Dorsolateral prefrontal cortex (tissue), 122 donors: ENCODE measurements at places on chromosomes 1 and 21. TPM values are rescaled to one million over a fixed set of nuclear protein-coding genes. Genes with fewer than 3 reads are reported as not detected.

DNA sequence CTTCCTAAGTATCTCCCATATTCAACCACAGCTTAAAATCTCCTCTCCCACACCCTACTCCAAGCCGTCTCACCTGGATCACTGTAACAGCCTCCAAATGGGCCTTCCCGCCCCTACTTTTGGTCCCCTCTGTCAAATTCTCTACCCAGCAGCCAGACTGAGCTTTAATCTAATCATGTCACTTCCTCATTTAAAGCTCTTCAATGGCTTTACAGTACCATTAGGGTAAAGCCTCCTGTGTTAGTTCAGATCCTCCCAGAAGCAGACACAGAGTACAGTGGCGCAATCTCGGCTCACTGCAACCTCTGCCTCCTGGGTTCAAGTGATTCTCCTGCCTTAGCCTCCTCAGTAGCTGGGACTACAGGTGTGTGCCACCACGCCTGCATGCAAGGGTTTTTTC is 46.8 kb upstream of the PSEN2 start:
- DNase-seq = no peak

- no peak for DNase-seq
Observed at GRCh38 chr1:166701603-166702100, 137.6 kb upstream of the POGK start.

DNA sequence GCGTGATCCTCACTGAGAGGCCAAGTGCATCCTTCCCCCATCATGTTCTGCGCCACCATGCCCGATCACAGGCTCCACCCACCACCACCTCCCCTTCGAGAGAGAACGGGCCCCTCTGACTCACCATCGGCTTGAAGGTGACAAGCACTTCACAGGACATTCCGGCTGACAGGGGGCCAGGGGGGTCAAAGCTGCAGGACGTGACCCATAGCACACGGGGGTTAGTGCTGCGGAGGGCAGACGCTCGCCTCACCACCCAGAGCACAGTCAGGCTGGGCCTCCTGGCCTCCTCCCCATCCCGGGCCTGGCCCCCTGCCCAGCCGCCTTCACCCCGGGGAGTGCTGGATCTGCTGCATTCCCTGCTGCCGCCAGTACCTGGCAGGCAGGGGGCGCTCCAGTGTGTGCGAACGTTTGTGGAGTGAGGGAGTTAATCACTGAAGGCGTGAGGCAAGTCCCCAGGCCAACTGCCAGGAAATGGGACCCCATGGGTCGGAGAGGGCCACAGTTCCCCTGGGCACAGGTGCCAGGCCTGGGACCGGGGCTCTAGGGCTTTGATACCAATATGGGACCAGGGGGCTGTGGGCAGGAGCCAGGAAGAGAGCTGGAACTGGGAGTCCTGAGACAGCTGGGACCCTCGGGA is 40.9 kb upstream of the TMEM52 start:
- DNase-seq = peak; percentile 52

DNA sequence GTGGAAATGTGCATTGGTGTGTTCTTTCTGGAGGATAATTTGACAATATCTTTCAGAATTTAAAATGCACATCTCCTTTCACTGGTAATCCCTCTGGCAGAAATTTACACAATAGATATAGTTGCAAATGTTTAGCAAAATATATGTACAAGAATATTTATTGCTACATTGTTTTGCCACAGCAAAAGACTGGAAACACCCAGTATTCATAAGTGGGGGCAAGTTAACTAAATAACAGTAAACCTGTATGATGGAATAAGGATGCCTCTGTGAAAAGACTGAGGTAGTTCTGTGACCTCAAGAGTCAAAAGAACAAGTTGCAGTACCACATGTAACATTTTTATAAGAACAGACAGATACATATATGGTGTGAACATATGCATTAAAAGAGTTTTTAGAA is 13.7 kb upstream of the TADA1 start:
- DNase-seq = no peak

GRCh38 chr21:43600642-43601402 is 58.5 kb downstream of the HSF2BP start:
- DNase-seq = no peak

- DNase-seq = no peak
Observed at GRCh38 chr21:33203371-33203724, 26.4 kb upstream of the IFNAR2 start.

Gene S100A9
- 16.4 TPM for total RNA-seq

DNA sequence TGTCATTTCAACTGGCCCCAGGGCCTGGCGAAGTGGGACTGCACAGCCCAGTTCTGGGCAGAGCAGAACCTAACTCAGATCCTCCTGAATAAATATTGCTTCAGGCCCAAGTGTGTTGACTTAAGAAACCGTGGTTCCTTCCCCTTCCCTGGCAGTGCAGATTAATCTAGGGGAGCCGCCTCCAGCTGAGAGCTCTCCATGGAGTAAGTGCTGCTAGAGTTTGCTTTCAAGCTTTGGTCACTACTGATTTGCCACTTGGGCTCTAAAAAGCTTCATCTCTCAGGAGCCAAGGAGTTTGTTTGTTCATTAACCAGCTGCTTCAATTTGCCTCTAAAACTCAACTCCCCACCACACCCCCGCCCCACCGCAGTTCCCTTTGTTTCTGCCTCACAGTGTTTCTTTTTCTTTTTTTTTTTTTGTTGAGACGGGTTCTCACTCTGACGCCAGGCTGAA is 112.1 kb downstream of the DTL start:
- no peak for DNase-seq

Gene SLC44A5
- 9.0 TPM for total RNA-seq
